Hematopoietic multipotent progenitor cell treated with erythropoietin and hydrocortisone succinate and interleukin-3 and kit ligand, for 8 days (in vitro differentiated cells): ENCODE measurements at places on chromosomes 6 and 20.

GRCh38 chr20:24439737-24440387 is 29.6 kb upstream of the SYNDIG1 start:
- DNase-seq, result no peak

DNA sequence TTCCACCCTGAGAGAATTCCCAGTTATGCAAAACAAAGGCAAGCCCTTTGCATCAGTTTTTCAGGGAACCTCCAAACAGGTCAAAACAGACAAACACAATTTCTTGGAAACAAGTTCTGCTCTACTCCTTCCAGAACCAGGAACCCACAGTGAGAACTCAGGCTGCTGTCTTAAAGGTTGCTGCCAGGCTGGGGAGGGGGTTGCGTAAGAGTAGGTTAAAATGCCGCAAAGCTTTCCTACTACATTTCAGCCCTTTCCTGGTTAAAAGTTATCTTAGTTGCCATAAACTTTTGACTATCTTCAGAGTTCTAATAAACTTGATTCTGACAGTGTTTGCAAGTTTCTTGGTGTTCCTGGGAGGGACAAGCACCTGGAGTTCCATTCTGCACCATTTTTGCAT is 33.8 kb downstream of the KPNA5 start:
- no peak for DNase-seq

GRCh38 chr6:72032086-72032485 is 145.7 kb downstream of the RIMS1 start:
- DNase-seq, result no peak

DNA sequence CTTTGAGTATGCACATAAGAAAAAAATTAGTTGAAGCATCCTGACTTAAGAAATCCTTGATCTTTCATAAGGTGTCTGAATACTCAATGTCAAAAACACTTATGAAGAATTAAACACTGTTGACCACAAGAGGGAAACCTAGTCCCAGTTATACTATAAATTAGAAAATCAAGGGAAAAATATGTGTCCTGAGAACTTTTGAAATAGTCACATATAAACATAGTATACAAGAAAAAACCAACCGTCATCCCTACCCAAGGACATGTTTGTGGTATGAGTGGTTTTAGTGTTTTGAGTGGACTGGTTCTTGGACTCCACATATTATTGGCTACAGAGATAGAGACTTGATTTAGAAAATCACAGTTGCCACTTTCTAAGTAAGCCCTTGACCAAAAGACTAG is 7.6 kb upstream of the HLA-DRA start:
- peak; percentile 35 for DNase-seq

DNA sequence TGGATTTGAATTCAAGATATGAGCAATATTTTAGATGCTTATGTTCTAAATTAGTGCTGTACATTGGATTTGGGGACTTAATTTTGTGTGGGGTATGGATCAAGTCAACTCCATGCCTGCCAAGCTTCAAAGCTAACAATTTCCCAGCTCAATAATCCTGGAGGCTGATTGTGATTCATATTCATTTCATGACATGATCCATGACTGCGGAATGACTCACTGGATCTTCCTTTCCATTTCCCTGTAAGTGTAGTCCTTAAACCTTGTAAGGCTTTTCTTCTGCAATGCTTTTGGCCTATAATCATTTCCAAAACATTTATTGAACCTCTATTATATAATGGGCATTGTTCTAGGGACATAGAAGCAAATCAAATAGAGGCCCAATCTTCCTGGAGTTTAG is 44.7 kb upstream of the CCN2 start:
- DNase-seq, result no peak

DNA sequence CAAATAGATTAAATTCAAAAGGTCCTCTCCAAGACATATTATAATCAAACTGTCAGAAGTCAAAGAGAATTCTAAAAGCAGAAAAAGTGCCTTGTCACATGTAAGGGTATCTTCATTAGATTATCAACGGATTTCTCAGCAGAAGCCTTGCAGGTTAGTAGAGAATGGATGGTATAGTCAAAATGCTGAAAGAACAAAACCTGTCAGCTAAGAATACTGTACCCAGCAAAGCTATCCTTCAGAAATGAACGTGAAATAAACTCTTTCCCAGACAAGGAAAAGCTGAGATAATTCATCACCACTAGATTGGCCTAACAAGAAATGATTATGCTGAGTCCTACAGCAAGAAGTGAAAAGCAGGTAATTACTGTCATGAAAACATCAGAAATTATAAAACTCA is 92.9 kb downstream of the STXBP5 start:
- no peak for DNase-seq

- DNase-seq, result no peak
Observed at GRCh38 chr6:13528232-13528631, 40.8 kb upstream of the GFOD1 start.

GRCh38 chr6:130620338-130620781 is 206.8 kb upstream of the SMLR1 start:
- no peak for DNase-seq

GRCh38 chr20:46638134-46638897 is 12.9 kb downstream of the SLC13A3 start:
- DNase-seq, result no peak
